ENCODE measurements at places on chromosomes 3 and 15.

GRCh38 chr15:25849157-25849921 lies 13.8 kb downstream of the ATP10A start:
- peak; percentile 95 for DNase-seq

GRCh38 chr3:141341536-141341935 lies 26.8 kb upstream of the ZBTB38 start:
- no peak for DNase-seq

GRCh38 chr3:125185805-125186204 lies 26.7 kb downstream of the SLC12A8 start:
- no peak for DNase-seq

DNA sequence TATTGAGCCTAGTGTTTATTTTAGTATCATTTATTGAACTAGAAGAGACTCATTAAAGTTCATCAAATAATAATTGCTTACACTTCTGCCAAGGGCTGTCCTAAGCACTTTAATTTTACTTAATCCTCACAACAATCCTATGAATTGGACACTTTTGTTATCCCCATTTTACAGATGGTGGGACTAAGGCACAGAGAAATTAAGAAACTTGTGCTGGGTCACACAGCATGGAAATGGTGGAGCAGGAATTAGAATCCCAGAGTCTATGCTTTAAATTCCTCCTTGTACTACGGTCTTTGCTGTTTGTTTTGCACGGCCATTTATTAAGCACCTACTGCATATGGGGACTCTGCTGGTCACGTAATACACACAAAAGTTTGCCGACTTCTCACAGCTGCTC lies 7.9 kb downstream of the ATP2B2 start:
- no peak for DNase-seq

DNA sequence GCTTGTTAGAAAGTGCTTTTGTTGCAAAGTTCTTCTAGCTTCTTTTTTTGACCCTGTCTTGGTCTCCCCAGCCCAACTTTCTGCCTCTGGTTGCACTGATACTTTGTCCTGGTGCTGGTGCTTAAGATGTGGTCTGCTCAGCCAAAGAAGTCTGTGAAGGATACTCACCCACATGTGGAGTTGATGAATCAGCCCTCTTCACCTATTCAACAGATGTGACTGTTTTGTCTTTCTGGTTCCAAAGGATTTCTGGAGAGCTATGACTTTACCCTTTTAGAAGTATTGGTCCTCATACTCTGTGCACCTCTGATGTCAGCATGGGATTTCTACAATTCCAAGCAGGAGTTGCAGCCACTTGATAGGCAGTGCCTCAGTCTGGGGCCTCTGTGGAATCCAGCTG lies 84.1 kb downstream of the PCCB start:
- DNase-seq = no peak

DNA sequence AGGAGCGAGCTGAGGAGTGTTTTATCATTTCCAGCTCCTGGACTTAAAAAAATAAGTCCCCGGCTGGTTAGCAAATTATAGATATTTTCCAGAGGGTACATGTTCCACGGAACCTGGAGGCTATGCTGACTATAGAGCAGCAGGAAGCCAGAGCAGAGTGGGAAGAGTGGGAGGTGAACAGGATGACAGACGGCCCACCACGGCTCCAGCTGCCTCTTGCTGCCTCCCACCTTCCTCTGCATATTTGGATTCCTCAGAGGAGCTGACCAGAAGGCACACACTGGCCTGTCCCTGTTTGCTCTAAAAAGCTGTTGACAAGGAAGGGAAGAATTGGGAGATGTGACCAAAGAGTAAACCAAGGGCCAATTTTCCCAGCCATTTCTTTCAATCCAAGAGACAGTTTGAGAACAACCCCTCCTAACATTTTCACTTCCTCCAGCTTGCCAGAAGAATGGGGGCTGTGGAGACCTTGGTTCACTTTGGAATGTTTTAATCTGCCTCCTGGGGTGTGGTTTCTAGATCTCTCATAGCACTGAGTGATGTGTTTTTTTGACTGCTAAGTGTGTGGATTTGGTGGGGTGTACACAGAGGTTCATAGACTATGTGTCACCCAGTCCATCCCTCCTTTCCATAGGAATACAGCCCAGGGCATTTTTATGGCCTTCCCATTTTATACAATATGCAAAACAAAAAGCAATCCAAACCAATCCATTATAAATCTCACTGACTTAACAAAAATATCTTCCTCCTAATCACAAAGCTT lies 36.8 kb downstream of the HGD start:
- no peak for DNase-seq

- no peak for DNase-seq
Observed at GRCh38 chr15:85579957-85580694, 199.7 kb downstream of the AKAP13 start.

Data from muscle of back (tissue), 13 donors.